Activated naive CD8-positive, alpha-beta T cell treated with anti-CD3 and anti-CD28 coated beads, Interleukin-2, amount 10 ng/mL, durations not matched to agents 7 days and 5 days (primary cell): ENCODE measurements at places on chromosomes 1 and 21. TPM values are rescaled to one million over a fixed set of nuclear protein-coding genes. Genes with fewer than 3 reads are reported as not detected.

The KMO gene
- total RNA-seq, result not detected

The FAM229A gene
- total RNA-seq, result 17.4 TPM

The COL8A2 gene
- total RNA-seq, result 0.19 TPM

The AQP10 gene
- not detected for total RNA-seq

The FAM72D gene
- total RNA-seq, result 11.6 TPM

The TRNP1 gene
- total RNA-seq, result not detected

The FCN3 gene
- total RNA-seq, result not detected

The ADAMTSL4 gene
- total RNA-seq, result 0.11 TPM

The PDE4B gene
- total RNA-seq, result 36.1 TPM

The TCEA3 gene
- total RNA-seq, result 20.4 TPM

The ZNF124 gene
- total RNA-seq, result 29.0 TPM

The EDN2 gene
- not detected for total RNA-seq

The SCP2 gene
- total RNA-seq, result 81.6 TPM

The S100A7 gene
- not detected for total RNA-seq

- no peak for DNase-seq
These were observed 9.2 kb downstream of the UAP1 start for GRCh38 chr1:162570718-162571117.

GRCh38 chr1:155933591-155934096 lies 569 bp downstream of the KHDC4 start:
- no peak for DNase-seq

GRCh38 chr21:27202301-27202700 lies 235.4 kb upstream of the ADAMTS5 start:
- no peak for DNase-seq

- DNase-seq, result no peak
These were observed 19.4 kb downstream of the FYB2 start for GRCh38 chr1:56799605-56800400.

DNA sequence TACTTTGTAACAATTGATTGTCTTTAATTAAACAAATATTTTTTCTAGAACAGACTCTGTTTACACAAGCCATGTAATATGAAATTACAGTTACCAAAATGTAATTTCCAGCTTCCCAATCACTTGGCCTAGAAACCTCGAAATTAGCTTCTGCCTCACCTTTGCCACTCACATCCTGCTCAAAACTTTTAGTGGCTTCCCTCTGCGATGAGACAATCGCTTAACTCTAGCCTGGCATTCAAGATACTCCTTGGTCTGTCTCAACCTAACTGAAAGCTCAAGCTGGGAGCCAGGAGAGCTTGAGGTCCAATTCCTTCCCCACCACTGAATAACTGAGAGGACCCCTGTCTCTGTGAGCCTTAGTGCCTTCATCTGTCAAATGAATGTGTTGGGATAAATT lies 42.8 kb downstream of the GFI1 start:
- no peak for DNase-seq

DNA sequence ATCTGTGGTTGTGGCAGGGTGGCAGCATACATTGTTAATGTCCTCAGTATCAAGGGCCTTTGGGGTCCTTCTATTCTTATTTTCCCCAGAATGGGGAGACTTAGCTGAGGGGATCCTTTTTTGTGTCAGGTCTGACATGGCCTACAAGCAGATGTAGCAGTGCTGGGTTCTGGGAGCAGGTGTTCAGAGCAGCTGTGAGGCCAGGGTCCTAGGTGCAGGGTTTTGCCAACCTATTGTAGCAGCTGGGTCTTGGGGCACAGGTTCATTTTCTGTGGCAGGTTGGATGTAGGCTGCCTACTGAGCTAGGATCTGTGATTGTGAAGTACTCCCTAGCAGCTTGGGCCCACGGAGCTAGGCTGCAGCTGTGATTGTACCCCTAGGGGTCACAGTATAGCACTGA lies 60.1 kb downstream of the DIPK1A start:
- no peak for DNase-seq

GRCh38 chr1:218917656-218918055 lies 256.0 kb upstream of the LYPLAL1 start:
- DNase-seq, result no peak

DNA sequence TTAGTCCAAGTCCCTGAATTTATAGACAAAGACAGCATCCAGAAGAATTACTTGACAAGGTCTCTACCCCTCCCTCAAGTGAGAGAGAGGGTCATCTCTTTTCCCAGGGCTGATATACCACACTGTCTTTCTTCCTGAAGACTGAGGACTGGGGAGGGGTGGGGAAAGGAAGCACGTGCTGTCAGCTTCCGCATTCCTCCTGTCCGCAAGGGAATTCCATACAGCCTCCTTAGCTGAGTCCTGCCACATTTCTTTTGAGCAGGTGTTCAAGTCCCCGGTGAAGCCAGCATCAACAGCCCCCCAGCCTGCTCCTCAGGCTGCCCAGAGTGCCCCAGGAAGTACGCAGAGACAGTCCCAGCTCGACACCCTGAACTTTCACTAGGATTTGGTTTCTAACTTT lies 34.2 kb downstream of the PCAT6 start:
- no peak for DNase-seq

GRCh38 chr1:193013005-193013404 lies 46.2 kb downstream of the UCHL5 start:
- DNase-seq, result no peak

GRCh38 chr1:220999872-221000863 lies 120.9 kb downstream of the HLX start:
- no peak for DNase-seq

DNA sequence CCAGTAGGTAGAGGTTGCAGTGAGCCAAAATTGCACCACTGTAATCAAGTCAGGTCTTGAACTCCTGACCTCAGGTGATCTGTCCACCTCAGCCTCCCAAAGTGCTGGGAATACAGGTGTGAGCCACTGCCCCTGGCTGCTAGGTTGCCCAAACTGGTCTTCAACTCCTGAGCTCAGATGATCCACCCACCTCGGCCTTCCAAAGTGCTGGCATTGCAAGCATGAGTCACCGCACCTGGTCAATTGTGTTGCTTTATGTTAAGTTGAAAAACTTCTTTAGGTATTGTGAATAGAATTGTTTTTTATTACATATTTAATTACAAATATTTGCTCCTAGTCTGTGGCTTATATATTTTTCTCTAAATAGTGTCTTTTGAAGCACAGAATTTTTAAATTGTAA lies 80.5 kb downstream of the PRKAB2 start:
- no peak for DNase-seq

DNA sequence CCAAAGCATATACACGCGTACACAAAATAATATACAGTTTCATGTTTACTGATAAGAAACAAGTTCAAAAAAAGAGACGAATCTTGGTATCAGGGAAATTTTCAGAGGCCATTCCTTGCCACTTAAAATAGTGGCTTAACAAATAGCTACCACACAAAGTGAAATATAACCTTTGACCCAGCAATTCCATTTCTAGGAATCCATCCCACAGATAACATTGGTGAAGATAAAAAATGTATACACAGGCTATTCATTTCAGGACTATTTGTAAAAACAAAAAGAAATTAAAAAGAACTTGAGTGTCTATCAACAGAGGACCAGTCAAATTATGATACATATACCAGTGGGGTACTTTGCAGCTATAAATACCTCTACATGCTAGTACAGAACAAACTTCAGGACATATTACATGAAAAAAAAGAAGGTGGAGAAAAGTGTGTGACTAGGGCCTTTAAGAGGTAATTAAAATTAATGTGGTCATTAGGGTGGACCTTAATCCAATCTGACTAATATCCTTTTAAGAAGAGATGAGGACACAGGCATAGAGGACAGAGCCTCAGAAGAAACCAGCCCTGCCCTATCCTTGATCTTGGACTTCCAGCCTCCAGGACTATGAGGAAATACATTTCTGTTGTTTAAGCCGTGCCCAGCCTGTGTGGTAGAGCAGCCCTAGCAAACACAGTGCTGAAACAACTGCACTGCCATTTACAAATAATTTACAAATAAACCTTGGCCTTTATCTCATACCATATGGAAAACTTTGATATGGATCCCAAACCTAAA lies 7.8 kb downstream of the UBE2G2 start:
- no peak for DNase-seq

DNA sequence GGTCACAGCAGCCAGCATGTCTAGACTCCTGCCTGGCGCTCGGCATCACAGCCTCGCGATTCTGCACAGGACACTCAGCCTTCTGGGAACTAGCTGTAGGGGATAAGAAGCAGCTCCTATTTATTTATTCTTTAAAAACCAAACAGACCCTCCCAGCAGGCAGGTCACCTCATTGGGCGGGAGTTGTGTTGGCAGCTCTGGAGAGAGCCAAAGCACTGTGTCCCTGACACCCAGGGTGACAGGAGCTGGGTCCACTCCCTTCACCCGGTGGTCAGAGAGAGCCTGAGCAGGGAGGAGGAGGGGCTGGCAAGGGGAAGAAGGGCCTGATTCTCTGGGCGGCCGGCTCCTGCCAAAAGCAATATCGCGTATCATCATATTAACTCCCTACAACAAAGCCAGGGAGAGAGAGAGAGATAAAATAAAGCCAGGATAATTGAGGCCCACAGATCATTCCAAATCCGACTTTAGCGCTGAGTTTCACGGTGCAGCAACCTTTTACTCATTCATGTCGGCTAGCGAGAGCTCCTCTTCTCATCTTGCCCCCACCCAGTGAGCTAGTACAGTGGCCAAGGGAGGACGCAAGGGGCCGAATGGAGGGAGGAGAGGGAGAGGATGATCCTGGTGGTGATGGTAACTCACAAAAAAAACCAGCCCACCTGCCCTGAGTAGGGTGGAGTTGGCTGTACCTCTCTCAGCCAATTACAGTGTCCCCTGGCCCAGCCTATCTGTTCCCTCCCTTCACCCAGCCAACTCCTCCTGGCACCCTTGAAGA lies 79.8 kb upstream of the IFFO2 start:
- no peak for DNase-seq

DNA sequence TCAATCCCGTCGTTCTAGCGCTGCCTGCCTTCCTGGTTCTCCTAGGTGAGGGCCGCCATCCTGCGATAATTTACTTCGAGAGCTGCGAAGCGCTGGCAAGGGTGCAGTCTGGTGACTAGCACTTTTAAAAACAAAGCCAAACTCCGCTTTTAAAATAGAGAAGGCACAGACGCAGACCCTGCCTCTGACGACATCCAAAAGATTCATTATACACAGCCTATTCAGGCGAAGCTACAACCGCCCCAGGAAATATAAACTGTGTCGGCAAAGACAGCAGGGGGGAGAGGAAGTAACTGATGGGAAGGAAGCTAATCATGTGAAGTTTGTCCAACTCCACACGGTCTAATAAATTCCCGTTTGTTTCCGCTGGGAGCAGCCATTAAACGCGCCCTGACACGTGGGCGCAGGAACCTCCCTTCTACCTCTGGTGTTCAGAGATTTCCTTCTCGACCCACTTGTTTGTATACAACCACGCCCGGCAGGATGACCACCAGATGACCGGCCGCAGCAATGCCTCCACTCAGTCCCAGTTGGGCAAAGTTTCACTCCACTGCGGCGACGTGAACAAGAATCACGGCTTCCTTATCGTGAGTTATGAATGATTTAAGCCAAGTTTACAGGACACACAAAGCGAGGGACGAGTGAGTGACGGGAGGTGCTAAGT lies 1.3 kb downstream of the GNG12 start:
- DNase-seq, result no peak

- no peak for DNase-seq
These were observed 27.5 kb downstream of the EPHA2 start for GRCh38 chr1:16128338-16128741.

DNA sequence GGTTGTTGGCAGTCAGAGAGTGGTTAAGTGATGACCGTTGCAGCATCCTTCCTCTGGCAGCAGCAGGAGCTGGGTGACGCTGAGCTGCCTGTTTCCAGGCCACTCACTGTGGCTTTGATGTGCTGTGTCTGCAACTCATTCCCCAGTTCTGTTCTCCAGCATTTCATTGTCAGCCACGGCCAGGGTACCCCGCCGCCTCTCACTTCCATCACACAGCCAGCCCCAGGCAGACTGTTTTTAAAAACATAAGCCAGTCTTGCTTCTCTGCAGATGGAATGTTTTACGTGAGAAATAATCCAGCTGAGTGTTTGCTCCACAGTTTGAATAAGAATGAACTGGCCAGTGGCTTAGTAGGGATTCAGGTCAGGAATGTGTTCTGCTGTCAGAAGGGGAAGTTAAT lies 21.5 kb upstream of the ST6GALNAC3 start:
- DNase-seq, result no peak

DNA sequence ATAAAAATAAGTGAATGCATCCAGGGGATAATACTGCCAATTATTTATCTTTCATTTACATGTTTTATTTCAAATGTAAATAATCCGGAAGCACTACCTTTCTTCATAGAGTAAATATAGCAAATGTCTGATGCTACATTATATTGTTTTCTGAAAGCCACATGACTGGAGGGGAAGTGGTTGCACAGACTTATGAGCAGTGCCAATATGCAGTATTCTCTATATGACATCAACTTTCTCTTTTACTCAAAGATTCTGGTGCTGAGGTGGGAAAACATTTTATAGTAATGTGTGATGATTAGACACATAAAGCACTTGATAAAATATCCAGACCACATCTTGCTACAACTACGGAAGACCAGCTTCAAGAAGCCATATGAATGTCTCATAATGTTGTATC lies 314.7 kb downstream of the NEGR1 start:
- DNase-seq, result no peak

GRCh38 chr1:27027575-27028250 lies 15.1 kb upstream of the TENT5B start:
- no peak for DNase-seq

- no peak for DNase-seq
These were observed 303.4 kb downstream of the USP25 start for GRCh38 chr21:16033193-16033592.

DNA sequence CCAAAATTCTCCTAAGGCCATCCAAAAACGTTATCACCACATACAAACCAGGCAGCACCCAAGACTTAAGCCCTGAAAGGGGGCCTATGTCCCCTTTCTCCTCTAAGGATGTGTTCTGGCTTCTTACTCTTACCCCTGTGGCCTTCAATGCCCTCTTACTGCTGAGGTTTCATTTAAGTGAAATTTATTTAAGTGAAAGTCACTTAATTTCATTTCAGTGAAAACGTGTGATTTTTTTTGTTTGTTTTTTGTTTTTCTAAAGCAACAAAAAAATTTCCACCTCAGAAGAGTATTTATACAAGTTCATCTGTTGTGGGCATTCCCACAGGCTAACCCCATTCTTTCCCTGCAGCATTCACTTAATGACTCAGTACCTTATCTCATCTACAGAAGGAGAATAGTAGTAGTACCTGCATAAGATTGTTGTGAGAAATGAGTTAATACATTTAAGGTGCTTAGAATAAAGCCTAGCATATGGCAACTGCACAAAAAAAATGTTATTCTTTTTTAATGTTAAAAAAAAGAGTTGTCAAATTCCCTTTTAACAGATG lies 220.6 kb downstream of the CHRM3 start:
- no peak for DNase-seq

GRCh38 chr1:11100149-11100493 lies 452 bp upstream of the EXOSC10 start:
- no peak for DNase-seq

- DNase-seq, result no peak
These were observed 16.2 kb downstream of the EDN2 start for GRCh38 chr1:41468122-41468762.

DNA sequence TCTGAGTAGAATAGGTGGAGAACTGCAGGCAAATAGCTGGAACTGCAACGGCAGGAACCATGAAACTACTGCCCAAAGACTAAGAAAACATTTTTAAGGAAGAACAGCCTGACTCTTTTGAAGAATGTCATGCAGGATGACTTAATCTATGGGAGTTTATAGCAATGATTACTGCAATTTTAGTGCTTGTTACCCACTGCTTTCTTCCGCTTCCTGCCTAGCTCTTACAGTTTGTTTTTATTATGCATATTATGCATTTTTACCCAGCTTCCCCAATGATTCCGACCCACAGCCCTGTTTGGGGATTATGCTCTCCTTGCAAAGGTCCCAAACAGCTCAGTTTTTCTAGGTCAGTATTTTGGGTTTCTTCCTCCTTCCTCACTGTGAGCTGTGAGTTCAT lies 71.2 kb downstream of the PCNX2 start:
- DNase-seq, result no peak
